ENCODE measurements at places on chromosomes 7 and 10.

DNA sequence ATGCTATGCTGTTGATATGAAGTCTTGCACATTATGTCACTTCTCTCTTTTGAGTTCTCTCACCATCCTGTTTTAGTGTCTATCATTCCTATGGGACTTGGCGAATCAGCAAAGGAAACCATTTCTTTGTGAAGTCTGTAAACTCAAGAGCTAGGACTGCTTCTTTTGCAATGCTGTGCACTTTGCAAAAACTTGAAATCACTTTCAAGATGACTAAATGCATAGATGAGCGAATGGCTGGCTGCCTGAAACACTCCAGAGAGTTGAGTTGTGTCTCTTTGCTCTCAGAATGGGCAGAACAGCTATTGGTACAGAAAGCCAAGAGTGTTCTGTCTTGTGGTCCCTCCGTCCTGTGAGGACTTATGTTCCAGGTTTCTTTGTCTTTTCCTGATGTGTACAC, 18.3 kb upstream of the ELMO1 start:
- DNase-seq: no peak

DNA sequence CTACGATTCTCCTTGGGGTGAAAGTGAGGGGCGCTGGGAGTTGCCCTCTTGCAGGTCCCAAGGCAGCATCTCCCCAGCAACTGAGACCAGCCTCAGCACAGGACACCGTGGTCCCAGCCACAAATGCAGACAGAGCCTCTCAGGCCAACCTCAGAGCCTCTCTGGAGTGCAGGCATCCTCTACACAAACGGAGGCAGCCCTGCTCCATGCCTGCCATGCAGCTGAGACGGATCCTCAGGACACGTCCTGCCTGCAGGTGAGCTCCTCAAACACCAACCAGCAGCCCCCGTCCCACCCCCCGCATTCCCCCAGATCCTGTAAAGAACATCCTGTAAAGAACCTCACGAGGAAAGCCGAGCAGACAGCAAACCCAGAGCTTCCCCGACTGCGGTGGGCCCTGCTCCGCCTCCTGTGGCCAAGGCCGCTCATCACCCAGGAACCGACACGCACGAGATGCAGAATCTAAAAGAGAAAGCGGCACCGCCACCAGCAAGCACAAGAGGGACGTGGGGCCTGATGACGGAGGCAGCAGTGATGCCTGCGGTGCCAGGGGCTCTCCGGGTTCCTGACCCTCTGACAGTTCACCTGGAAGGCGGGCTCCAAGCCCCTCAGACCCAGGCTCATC, 186.9 kb downstream of the PTPRN2 start:
- DNase-seq: no peak

GRCh38 chr10:24568042-24568441, 155.6 kb downstream of the ARHGAP21 start:
- no peak for DNase-seq

GRCh38 chr7:132321387-132321786, 254.9 kb downstream of the PLXNA4 start:
- no peak for DNase-seq

- DNase-seq: no peak
Measured at GRCh38 chr10:131638880-131639278, 261.9 kb upstream of the PPP2R2D start.

DNA sequence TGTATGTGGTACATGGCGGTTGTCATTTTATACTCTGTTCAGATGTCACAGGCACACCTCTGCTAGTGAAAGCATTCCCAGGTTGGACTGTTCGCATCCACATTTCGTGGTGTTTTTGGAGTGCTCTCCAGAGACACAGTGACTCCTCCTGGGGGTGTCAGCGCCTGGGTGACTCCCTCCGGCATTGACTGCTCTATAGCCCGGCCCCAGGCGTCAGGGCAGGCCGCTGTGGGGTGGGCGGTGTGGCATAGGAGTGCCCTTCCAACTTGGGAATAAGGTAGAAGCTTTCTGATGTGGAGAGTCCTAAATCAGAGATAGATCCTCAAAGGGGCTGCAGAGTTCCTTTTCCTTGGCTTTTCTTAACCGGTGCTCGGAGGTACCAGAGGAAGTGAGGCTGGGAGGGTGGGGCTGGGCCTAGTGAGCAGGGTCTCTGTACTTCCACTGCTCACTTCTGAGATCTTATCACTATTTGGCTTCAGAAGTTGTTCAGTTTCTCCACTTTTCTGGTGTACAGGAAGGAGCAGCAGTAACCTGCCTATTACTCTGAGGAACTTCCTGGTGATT, 32.3 kb downstream of the CCNY start:
- DNase-seq: no peak

All from stimulated activated CD4-positive, alpha-beta T cell treated with anti-CD3 and anti-CD28 coated beads, Interleukin-15, amount 100 ng/mL, for 1 hour (primary cell).